ENCODE measurements at places on chromosomes 6 and 20.

GRCh38 chr20:9534025-9534424, 19.6 kb downstream of the LAMP5 start:
- DNase-seq: no peak

DNA sequence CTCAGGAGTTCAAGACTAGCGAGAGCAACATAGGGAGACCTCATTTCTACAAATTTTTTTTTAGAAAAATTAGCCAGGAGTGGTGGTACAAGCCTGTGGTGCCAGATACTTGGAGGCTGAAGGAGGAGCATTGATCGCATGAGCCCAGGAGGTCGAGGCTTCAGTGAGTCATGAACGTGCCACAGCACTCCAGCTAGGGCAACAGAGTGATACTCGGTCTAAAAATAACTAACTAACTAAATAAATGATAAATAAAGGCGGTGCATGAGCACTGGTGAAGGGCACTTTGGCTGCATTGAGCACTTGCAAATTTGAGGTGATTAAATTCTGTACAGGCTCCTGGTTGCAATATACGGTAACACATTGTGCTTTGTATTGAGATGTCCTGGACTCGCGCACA, 13.5 kb downstream of the HLA-A start:
- DNase-seq: no peak

DNA sequence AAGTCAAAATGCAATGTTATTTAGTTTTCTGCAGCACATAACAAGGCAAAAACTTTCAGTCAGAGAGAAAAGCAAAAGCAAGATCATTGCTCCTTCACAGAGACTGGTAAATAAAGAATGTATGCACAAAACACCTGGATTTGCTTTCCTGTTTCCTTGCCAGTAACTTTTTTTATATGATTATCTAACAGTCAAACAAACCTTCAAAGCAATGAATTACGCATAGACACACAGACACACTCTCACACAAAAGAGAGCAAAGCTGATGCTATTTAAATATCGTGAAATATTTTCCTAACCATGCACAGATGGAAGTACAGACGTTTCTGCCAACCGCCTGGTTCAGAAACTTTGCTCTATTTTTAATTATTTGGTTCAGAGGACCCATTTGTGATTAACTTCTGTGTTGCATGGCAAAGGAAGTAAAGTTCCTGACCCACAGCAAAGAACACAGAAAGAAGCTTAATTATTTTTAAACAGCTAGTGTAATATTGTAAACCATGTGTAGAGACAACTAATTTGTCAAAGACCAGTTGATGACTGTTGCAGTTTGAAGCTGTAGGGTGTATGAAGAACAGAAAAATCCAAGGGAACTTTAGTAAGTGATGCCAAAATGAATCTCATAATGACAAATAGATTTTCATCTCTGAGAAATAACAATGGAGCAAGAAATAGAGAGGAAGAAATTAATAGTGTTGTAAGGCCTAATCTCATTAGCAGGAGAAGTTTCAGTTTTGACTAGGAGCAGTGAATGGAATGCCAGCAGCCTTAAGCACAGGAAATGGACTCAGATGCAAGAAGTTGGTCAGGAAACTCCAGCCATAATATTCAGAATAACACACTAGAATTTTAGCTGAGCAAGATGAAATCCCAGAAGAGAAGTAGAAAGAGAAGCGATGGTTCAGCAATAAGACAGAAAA, 24.1 kb downstream of the ATXN1 start:
- no peak for DNase-seq

DNA sequence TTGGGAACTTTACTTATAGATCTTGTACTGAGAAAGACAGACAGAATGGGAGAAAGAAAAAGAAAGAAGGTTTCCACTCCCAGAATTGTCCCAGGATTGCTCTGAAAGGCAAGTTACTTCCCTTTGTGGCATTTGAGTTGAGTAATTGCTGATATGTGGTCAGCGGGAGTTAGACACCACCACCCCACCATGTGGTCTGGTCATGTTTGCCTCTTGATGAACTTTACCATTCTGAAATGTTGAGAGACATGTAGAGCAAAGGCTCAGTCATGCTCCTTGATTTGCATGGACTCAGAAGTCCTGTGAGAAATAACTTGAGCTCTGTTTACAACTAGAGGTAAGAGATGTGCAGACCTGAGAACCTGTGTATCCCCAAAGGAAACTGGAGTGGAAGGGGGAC, 17.1 kb downstream of the TCF21 start:
- DNase-seq: no peak

- no peak for DNase-seq
Measured at GRCh38 chr20:549722-550496, 6.3 kb upstream of the CSNK2A1 start.

DNA sequence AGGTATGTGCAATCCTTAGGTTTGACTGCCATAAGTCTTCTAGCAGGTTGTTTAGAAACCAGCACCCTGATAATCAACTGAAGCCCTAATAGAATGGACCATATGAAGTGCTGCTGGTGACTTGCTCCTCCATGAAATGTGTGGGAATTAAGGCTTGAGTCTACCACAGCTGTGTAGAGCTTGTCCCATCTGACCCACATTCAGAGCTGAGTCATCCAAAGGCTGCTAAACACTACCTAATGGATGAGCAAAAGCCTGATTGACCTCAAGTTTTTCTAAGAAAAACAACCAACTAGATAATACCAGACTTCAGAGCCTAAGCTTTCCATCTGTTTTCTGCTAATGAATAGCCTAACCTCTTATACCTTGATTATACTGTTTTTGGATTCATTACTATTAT, 120.3 kb upstream of the MOCS1 start:
- no peak for DNase-seq

GRCh38 chr6:117464700-117465099, 17.8 kb upstream of the DCBLD1 start:
- DNase-seq: no peak

DNA sequence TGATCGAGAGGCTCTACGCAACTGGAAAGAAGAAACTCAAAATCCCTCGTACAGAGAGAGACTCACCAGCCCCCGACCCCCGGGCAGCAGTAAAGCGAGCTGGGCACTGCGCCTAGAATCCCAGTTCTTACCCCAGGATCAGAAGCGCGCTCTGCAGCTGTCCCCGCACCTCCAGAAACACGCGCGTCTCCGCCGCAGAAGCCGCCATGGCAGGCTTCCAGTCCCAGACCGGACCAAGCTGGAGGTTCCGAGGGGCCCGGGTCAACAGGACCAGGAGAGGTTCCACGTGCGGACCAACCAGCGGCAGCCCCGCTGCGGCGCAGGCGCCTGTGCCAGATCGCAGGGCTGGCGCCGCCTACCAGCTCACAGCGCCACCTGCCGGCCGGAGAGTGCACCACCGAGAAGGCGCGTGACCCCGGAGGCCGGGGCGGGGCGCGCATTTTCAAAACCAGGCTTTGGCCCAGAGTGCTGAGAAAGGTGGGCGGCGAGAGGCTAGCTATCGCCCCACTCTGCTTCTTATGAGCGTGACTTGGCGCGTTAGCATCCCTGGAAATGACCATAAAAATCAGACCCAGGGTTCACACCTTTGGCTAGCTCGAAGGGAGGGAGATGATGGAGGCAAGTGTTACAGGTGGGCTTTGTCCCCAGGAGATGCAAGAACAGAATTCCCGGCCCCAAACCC, at the start of gene UBE3D:
TSS of gene UBE3D (minus strand) at position 331 of the 682 bp plus-strand sequence. CDS start at position 208, 123 bp downstream.
- DNase-seq: peak; percentile 90

DNA sequence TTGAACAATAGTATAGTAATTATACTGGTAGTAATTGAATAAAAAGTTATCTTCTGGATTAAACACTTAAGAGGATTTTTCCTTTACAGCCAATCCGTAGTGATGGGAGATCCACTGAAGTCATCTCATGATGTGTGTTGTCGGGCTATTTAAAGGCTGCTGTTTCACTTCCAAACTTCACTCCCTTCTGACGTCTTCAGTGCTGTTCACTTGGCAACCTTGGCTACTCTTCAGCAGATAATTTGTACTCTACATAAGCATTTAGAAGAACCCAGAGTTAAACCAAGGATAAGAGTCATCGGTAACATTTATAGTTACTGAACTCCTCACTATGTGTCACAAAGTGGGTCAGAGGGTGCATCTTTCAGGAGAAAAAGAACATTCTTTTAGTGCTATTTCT, 179.1 kb upstream of the EYA4 start:
- DNase-seq: no peak

GRCh38 chr20:22403022-22403631, 181.2 kb downstream of the FOXA2 start:
- DNase-seq: no peak

DNA sequence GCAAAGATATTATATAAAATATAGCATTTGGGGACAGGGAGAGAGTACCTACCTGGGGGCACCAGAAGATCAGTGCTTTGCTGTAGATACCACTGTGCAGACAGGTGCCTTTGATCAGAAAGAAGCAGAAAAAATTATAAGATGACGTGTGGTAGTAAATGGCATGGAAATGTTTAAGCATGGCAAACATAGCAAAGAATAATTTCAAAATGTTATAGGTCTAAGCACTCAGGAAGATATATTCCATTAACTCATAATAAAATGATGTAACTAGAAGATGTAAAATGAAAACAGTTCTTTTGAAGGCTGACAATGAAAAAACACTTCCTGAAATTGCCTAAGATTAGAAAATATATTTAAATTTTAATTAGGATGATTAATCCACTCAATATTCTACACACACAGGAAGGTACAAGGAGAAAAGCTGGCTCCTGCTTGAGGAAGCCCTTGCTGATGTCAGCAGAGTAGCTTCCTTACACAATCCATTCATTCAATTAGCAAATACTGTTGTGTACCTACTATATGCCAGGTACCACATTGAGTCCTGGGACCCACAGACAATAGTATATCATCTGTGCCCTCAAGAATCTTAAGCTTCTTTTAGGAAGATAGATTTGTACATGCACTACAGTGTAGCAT, 290.2 kb upstream of the CNR1 start:
- DNase-seq: no peak

GRCh38 chr6:17972074-17972952, 15.1 kb downstream of the KIF13A start:
- no peak for DNase-seq

GRCh38 chr6:111921103-111921502, 47.9 kb upstream of the FYN start:
- DNase-seq: no peak

- no peak for DNase-seq
Measured at GRCh38 chr6:57216235-57217101, 5.6 kb downstream of the RAB23 start.

DNA sequence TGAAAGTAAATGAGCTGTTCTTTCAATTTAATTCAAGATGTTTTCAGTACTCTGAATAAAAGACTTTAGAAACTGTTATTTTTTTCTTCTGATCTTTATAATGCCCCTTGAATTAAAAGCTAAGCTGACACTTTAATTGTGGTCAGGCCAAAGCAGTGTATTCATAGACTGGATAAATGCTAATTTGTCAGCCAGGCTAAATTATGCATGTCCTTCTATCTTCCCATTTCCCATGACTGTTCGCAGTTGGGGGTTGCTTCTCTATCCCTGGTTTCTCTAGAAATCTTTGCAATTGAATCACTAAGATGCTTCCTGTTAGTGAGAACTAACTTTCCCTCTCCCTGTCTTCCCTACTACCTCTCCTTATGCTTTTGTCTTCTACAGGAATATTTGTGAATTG, 396.2 kb downstream of the RFPL4B start:
- no peak for DNase-seq

GRCh38 chr20:36493051-36493800, 48.1 kb upstream of the MYL9 start:
- no peak for DNase-seq

GRCh38 chr6:128519931-128520435, 416 bp downstream of the PTPRK start:
- DNase-seq: peak; percentile 6

GRCh38 chr20:23331450-23332350, 18.9 kb upstream of the NXT1 start:
- no peak for DNase-seq

DNA sequence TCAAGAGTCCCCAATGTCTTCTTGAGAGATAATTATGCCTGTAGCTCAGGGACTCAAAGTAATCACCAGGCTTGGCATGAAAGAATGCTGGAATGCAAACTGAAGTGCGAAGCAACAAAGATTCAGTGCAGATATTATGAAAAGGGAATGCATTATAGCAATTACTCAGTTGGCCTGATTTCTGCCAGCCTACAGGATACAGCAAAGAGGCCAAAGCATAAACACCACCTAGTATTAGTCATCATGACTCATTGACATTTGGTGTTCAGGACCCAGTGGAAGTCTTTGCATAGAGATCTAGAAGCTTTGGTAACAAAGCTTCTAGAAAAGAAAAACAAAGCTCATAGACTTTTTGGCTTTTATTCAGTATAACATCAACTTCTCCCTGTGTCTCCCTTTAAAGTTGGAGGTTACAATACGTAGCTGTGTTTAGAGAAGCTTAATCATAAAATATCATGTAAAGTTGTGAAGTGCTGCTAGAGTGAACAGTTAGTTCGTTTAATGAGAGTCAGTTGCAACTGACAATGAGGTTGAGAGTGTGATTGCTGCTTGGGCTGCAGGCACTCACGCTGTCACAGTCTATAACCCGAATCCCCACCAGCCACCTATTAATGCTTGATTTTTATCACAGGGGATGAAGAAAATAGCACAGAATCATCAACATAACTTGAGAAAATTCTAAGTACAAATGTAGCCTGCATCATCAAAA, 932.7 kb downstream of the TFAP2A start:
- DNase-seq: no peak

GRCh38 chr20:14801591-14802325, 464.3 kb upstream of the FLRT3 start:
- DNase-seq: no peak

GRCh38 chr6:84411060-84411629, 183.7 kb upstream of the CEP162 start:
- no peak for DNase-seq

DNA sequence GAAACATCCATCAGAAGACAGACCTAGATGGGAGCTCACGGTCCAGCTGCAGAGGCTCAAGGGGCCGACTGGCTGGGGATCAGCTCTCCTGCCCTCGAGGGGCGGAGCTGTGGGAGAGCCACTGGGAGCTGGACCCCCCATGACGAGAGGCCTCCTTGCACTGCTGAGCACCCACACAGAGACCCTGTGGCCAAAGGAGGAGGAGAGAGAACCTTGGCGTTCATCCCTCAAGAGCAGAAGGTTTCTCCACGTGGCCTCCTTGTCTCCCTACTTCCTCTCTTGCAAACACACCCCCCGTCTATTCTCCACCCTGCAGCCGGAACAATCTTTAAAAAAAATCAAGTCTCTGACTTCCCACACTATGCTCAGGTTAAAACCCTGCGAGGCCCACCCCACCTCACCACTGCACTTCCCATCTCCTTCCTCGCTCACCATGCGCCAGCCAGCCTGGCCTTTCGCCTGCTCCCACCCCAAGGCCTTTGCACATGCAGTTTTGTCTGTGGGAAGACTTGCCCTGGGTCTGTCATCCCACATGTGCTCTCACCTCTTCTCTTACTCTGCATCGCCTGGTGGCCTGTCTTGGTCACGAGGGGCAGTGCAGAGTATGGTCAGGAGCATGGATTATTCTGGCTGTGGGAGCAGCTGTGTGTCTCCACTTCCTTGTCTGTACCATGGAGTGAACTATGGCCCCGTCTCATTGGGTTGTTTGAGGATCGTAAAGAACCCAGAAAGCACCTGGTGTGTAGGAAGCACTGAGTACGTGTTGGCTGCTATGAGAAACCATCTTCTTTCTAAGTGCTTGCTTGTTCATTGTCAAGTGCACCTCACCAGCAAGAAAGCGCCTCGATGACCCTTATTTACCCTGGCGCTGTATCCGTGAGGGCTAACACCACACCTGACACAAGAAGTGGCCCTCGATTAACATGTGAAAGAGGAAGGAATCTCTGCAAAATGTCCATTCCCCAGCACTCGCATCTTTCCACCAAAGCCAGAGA, 32.9 kb downstream of the PMEPA1 start:
- no peak for DNase-seq

- DNase-seq: no peak
Measured at GRCh38 chr6:147604373-147604772, 95.9 kb downstream of the SAMD5 start.
